SK-N-MC (cell line): ENCODE measurements at places on chromosomes 11 and 22.

GRCh38 chr11:119376197-119376847, 5.2 kb downstream of the USP2 start:
- no peak for DNase-seq

DNA sequence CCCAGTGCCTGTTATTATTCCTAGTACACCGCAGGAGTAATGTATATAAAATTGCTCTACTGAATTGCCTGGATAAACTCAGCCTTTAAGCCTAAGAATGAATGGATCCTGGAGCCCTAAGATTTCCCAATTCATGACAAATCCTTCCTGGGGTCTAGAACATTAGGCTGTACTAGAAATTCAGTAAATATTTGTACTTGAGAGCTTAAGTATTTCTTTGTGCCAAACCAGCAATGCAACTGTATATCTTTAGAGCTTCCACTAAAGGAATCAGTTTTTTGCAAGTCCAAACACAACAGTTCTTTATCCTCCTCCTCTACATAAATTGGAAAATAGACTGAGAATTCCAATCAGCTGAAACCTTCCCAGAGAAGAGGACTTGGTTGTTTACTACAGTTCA, 65.6 kb downstream of the FAM168A start:
- DNase-seq, result no peak

DNA sequence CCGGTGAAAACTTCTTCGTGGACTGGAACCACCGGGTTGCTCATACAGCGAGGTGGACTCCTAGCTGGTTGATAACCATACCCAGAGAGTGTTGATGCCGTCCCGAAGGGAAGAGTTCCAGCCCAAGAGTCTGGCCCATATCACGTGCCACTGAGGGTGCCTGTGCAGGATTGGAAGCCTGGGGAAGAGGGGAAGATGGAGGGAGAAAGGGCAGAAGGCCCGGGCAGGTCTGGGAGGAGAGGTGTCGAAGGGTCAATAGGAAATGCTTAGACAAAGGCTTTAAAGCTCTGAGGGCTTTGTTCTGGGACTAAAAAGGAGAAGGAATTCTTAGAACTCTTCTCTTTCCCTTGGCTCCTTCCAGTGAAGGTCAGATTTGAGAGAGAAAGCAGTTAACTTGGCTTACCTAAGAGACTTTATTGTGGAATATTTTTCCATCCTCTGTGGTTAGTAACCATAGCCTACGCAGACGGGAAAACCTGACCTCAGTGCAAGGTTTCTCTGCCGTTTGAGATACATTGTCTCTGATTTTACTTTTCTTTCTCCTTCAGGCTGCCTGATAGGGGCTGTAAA, 70.5 kb downstream of the JAM3 start:
- DNase-seq, result no peak

DNA sequence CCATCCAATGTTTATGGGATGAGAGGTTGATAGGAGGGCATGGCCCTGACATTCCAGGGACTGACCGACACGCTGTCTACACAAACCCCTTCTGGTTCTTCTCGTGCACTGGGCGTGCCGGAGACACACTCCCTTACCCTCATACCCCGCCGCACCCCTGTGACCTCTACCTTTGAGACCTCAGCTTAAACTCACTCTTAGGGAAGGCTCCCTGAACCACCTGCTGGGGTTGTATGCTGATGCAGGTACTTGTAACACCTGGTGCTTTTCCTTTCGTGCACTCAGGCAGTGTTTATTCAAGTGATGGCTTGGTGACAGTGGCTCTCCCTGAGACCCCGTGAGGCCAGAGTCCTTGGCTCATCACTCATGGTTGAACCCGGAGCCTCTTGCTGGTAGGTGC, 12.0 kb downstream of the PPARA start:
- no peak for DNase-seq

- no peak for DNase-seq
These were observed 57.6 kb downstream of the DLG2 start for GRCh38 chr11:85569525-85569924.

DNA sequence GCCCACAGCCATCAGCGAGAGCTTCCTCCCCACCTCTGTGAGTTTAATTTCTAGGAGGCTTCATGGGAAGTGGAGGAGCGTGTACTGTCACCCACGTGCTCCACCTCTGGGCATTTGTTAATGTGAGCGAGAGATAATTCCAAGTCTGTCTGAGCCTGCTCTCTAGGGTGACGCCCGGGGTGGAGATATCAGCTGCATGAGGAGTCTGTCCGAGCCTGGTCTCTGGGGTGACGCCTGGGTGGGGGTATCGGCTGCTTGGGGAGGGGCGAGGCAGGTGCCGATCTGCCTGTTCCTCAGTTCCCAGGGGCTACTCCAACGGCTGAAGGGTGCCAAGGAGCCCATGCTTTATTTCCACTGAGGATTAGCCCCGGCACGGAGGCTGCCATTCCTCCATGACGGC, 735.0 kb downstream of the BRD1 start:
- DNase-seq, result no peak

DNA sequence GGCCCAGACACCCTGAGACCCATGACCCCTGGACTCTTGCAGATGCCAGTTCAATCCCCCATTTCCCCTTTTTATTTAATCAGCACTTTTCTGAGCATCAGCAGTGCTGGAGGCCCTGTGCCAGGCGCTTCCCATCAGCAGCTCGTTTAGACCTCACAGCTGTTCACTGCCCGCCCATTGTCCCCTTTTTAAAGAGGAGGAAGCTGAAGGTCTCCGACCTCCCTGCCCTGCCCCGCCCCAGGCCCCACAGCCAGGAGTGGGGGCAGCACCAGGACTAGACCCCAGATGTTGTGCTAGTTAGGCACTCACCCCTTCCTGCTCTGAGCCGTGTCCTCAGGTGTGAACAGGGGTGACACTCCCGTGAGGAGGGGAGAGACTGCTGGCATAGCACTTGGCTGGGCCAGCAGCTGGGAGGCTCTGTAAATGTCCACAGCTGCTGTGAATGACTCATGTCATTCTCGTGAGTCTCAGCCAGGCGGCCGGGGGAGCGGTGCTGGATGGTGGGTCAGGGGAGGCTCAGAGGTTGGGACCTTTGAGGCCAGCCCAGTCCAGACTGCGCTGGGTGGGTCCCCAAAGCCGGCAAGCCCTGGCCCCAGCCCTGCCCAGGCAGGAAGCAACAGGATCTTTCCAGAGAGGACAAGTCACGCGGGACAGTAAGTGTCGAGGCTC, 19.9 kb downstream of the EMID1 start:
- no peak for DNase-seq

GRCh38 chr11:123696183-123696582, 41.8 kb upstream of the SCN3B start:
- no peak for DNase-seq

DNA sequence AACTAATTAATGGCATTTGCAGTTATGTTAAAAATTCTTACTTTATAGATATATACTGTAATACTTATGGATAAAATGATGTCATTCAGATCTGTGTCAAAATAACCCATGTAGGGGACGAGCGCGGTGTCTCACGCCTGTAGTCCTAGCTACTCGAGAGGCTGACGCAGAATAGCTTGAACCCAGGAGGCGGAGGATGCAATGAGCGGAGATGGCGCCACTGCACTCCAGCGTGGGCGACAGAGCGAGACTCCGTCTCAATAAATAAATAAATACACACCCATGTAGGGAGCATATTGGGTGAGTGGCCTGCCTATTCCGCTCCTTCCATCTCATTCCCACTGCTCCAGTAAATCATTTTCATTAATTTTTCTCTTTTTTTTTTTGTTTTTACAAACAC, 7.1 kb downstream of the SNU13 start:
- no peak for DNase-seq

GRCh38 chr11:67674442-67674871, at the start of gene ALDH3B2:
Gene ALDH3B2, minus strand, starts transcription at chr11:67674623. Its CDS starts 7,688 bp downstream, at chr11:67666935.
- DNase-seq, result no peak

DNA sequence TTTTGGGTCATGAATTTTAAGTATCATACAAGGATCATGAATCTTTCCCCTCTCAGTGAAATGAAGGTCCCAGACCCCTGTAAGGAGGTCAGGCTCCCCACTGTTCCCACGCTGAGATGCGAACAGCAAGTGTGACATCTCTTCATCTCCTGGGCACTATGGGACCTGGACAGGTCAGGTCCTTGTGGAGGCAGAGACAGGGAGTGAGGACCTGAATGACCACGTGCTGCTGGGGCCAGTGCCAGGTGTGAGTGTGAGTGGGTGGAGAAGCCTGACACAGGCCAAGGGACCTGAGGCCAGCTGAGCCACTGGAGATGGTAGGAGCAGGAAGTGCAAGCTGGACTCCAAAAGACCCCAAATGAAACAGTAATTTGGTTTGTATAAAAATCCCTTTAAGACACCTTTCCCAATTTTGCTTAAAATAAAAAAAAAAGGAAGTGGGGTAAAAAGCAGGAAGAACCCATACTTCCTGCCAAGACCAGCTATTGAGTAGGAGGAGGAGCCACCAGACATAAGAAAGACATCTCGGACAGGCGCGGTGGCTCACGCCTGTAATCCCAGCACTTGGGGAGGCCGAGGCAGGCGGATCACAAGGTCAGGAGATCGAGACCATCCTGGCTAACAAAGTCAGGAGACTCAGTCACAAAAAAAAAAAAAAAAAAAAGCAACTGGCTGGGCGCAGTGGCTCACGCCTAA, 35.4 kb upstream of the SERPIND1 start:
- no peak for DNase-seq

- DNase-seq, result no peak
These were observed 27.7 kb downstream of the SMCO4 start for GRCh38 chr11:93515441-93516025.
